A673 (cell line): ENCODE measurements at places on chromosomes 2 and 18.

DNA sequence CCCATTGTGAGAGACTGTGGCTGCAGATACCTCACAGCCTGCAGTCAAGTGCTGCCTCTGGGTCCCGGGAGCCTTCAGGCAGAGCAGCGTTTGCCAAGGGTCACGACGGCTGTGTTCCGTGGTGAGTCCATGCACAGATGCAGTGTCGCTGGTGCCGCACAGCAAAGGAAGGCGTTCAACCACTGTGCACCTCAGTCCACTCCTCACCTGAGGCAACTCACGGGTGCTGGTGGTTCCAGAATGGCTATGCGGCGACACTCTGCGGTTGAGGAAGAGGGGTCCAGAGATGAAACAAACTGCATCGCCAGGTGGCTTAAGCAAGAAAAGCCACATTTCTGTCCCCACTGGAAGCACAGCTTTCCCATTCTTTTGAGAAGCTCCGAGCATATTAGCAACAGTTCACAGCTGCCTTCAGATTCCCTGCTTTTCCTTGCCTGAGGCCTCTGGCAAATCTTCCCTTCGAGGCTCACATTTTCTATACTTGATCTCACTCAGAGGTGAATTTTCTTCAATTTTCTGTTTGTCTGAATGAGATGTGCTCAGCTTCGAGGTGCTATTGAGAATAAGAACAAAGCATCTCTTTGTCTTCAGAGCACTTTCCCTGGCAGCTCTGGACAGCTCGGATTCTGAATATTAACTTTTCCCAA lies 208.8 kb upstream of the TWIST2 start:
- DNase-seq = no peak

DNA sequence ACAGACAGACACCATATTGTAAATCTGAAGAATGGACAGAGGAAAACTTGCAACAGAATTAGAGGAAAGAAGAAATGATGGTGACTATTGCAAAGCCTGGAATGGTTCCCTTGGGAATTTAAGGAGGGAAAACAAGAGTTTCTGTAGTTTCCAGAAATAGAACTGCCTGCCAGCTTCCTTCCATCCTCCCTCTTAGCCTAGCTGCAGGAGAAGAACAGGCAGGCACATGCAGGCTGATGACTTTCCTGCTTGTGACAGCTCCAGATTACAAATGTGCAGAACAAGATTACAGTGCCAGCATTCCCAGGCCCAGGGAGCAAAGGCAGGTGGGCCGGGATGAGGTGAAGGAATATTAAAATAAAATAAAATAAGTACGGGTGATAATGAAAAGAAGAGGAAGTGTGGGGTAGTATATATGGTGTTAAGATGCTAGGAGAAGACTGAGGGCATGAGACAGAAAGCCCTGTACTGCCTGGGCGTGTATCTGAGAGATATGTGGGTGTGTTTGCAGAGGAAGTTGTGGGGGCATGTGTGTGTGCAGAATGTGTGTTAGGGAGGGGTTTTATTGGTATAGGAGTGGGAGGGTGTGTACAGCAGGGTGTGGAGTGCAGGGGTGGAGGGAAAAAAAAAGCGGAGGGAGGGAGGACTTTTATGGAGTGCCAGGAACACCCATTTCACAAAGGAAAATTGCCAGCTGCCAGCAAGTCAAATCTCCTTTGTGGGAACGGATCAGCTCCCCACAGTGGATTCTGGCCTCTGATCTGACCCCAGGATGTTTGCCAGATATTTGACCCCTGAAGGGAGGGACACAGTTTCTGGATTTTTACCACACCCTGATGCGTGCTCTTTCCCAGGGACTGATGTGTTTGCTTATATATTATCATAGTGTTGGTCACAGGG lies 43.9 kb upstream of the NEMP2 start:
- peak; percentile 4 for DNase-seq

DNA sequence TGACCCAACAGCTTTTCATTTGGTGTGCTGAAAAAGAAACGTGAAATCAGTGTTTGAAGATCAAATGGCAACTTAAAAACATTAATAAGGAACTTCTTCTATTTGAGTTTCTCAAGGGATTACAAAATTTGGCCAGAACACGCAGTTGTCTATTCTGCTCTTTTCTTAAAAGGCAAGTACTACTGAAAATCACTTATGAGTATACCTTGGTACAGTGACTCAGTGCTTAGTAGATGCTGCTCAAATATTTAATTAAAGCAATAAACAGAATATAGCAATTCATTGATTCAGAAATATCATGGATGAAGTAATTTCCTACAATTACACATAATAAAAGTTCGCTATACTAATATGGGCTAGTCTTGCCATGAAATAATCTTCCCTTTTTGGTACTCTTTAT lies 38.2 kb upstream of the MCM6 start:
- no peak for DNase-seq

GRCh38 chr2:20707601-20708000 lies 40.7 kb downstream of the GDF7 start:
- no peak for DNase-seq

- no peak for DNase-seq
These were observed 65.9 kb downstream of the COL4A4 start for GRCh38 chr2:227098162-227098515.

DNA sequence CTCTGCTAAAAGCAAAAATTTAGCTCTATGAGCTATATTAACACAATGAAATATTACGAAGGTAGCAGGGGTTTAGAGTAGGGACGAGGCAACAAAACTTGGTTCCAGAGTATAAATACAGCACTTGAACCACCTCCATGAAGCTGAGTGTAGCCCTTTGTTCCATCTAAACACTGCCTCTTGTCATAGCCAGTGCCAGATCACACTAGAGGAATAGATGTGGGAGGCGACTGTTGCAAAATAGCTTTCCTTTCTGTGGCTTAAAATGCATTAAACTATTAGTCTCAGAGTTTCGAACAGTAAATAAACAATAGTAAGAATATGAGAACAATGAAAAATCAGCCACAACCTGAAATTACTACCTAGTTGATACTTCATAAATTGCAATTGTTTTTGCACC lies 29.8 kb downstream of the PIEZO2 start:
- no peak for DNase-seq

DNA sequence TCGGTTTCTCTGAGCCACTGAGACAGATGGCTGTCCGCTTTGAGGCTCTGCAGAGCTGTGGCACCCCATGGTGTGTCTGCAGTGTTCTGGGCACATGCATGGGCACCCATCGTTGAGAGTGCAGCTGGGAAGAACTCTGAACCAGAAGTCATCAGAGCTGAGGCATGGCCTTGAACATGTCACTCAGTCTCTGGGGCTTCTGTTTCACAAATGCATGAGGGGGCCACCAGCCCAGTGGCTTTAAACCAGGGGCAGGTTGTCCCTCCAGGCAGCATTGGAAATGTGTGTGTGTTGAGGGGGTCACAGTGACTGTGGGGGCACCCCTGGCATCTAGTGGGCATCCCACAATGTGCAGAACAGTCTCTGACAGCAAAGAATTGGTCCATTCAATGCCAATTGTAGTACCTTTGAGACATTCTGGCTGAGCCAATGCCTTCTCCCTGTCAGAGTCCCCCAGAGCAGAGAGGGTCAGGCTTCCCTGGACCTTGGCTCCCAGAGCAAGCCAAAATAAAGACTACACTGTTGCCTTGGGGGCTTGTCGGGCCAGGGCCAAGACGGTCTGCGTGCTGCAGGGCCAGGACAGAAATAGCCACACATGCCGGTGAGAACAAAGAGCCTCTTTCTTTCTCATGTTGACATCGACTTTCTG lies 9.3 kb upstream of the PSMD1 start:
- no peak for DNase-seq

- DNase-seq = no peak
These were observed 510.9 kb downstream of the TXNL1 start for GRCh38 chr18:56127322-56128099.

GRCh38 chr2:112001136-112001715 lies 53.8 kb upstream of the TMEM87B start:
- peak; percentile 88 for DNase-seq

DNA sequence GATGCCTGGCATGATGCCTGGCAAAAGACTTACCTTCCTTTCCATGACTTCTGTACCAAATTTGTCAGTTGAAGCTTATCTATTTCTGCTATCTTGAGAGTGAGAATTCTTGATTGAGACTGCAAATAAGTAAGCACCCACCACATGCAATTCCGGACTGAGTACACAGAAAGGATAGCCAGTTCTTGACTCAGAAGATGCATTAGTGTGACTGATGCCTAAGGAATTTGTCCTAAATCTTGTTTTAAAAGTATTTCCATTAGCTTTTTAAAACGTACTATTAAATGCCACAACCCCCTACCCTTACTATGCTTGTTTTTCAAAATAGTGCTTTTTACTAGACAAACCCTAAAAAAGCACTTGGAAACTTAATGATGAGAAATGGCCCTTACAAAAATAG lies 545 bp downstream of the MPP4 start:
- peak; percentile 42 for DNase-seq

GRCh38 chr18:78912844-78913243 lies 66.8 kb upstream of the SALL3 start:
- DNase-seq = no peak

DNA sequence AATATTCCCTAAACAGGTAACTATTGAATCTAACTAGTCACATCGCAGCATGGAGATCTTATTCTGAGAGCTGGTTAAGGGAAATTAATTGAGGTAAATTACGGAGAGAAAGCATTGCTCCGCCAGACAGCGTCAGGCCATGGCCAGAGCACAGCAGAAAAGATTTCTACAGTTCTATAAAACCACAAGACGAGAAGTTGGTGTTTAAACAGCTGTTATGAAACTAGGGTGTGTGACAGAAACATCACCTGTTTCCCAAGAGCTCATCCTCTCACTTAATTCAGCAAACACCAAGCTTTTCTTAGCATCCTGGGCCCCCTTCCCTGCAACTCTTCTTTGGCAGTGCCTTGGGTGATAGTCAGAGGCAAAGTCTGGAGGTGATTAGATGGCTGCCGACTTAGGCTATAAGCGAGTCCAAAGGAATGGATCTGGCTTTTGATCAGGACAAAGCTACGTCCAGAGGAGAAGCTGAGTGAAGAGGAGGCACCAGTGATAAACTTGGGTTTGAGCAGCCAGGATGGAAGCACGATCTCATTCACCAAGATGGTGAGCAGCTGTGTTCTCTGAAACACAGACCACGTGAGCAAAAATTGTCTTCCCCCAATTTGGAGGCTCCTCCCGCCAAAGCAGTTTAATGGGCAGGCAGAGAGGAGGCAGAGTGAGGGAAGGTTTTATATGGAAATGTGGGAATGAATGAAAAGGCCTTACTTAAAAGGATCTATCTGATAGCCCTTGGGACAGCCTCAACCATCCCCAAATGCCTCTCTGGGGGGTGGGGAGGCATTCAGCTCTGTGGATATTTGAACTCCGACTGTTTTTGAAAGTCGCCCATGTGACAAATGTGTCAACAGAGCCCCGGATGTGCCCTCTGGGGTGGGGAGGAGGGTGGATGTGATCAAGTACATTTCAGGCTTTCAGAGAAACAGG lies 57.8 kb downstream of the PKDCC start:
- peak; percentile 85 for DNase-seq

DNA sequence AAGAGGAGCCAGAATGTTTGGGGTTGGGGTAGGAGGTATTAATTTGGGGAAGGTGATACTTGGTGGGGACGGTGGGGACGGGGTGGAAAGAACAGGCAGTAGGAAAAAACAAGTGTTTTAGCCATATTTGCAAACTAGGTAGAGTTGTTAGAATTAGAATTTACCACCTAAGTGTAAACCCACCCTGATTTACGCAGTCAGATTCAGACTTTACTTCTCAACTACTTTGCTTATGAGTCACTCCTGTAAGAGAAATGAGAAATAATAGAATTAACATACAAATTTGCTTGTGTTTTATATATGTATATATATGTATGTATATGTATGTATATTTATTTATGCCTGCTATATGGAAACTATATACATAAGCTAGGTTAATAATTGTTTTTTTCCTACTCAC lies 1168.2 kb upstream of the ZEB2 start:
- DNase-seq = no peak

DNA sequence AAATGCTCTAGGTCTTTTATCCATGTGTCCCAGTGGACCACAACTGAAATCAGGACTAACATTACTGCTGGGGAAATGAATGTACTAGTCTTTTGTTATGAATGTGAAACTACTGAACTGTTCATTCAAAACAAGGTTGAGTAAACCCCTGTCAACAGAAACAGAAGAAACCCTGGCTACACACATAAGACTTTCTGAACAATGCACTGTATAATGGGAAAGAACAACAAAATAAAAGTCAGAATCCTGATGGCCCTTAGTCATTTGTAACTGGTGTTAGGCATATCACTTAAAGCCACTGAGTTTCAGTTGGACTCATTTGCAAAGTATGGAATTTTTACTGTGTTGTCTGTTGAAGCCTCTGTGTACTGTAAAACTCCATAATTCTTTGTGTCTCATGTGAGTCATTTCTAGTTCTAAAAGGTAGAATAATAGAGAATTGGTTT lies 77.0 kb upstream of the UBXN4 start:
- DNase-seq = no peak

DNA sequence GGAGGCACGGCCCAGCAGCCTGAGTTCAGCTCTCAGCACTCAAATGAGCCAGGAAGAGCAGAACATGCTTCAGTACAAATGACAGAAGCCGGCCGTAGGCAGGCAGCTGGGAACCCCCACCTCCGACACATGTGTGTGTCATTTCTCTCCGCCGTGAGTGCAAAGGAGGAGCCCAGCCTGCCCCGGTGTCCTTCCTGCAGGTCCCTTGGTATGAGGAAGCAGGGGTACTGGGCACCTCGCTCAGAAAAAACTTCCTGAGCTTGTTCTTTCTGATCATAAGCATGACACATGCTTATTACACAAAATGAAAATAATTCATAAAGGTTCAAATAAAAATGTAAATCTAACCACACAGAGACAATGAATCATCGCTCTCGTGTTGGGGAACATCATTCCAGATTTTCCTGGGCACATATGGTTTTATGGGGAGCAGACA lies 35.3 kb downstream of the KCNF1 start:
- DNase-seq = no peak

DNA sequence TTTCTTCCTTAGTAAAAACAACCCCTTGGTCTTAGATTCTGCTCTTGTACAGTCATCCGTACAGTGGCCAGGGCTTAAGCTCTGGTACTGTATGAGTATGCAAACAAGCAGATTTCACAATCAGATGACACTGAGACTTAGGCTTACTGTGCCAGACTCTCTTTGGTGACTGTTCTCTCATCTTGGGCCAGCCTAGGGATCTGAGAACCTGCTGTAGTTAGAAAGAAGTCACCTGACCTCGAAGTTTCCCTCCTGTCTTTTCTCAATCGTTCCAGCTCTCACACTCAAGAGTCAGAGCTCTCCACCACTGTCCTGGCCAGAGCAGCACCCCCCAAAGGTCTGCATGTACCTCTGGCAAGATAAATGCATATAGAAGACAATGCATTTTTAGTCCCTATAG lies 63.2 kb downstream of the ZEB2 start:
- DNase-seq = peak; percentile 86

GRCh38 chr2:59885541-59885940 lies 667.9 kb downstream of the BCL11A start:
- no peak for DNase-seq

GRCh38 chr18:24850532-24850931 lies 390.1 kb downstream of the HRH4 start:
- DNase-seq = no peak

DNA sequence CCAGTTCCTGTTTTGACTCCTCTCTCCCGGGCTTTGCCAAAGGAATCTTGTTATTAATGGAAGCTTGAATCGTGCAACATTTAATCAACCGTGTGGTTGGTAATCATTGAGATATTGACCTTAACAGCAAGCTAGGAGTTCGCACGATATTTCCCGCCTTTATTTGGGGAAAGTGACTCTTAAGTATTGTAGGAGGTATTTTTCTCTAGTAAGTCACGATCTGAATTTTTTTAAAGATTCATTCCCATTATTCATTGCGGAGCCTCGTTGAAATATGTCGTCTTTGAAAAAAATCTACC lies 663 bp downstream of the NUP35 start:
- no peak for DNase-seq

- DNase-seq = no peak
These were observed 15.8 kb upstream of the VRK2 start for GRCh38 chr2:58030771-58031170.
